Colonic mucosa (tissue), 4 donors: ENCODE measurements at places on chromosomes 11 and 22. TPM values are rescaled to one million over a fixed set of nuclear protein-coding genes. Genes with fewer than 3 reads are reported as not detected.

The OR8J1 gene
- not detected for total RNA-seq

The MUC2 gene
- total RNA-seq = 1,438 TPM

The CCT8L2 gene
- total RNA-seq = not detected

The IFITM10 gene
- total RNA-seq = 0.42 TPM

The FOLR1 gene
- total RNA-seq = not detected

The SLC22A6 gene
- total RNA-seq = not detected

The MIOX gene
- total RNA-seq = not detected

The PHETA2 gene
- total RNA-seq = 15.2 TPM

DNA sequence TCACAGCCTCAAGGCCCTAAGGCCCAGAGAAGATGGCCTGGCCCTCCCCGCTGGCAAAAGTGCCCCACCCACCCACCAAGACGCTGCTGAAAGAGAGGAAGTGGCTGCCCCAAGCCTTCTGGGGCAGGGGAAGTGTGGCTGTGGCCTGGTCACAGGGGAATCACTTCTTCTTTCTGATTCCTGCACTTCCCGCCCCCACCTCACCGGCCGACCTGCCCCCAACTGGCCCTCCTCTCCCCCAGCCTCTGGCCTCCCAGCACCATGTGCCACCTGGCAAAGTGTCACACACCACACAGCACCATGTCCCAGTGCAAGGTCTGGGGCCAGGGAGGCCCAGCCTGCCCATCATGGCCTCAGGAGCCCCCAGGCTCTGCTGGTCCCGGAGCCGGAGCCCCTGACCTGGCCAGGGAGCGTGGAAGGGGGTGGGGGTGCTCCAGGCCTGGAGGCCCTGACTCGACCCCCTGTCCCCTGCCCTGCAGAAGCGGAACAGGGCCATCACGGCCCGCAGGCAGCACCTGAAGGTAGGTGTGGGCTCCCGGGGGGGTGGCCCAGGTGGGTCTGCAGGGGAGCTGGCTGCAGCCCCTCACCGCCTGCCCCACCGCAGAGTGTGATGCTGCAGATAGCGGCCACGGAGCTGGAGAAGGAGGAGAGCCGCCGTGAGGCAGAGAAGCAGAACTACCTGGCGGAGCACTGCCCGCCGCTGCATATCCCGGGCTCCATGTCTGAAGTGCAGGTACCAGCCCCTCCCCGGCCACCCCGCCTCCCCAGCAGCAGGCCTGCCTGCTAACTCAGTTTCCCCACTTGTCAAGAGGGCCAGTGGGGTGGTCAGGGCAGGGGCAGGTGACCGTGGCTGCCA, 1.4 kb downstream of the TNNI2 start:
- peak; percentile 54 for DNase-seq

DNA sequence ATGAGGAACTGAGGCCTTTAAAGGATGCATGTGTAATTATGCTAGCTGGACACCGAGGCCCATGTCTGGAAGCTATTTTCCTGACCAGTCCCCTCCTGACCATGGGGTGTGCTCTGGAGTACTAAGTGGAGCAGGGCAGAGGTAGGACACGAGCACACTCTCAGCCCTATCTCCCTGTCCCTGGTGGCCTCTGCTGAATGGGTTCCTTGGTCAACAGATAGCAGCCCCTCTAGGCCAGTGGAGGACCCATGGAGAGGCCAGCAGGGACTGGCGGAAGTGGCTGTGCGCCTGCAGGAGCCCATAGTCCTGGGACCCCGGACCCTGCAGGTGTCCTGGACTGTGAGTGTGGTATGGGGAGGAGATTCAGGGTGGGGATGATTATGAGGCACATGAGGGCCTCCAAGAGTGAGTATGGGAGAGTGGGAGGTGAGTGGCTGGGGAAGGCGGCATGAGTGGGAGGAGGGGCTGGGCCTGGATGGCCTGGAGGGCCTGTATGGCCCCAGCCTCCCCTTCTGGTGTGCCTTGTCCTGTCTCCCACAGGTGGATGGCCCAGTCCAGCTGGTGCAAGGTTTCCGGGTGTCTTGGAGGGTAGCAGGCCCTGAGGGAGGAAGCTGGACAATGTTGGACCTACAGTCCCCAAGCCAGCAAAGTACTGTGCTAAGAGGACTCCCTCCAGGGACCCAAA, 9.5 kb downstream of the ROBO3 start:
- no peak for DNase-seq

GRCh38 chr11:117774553-117774952, 22.5 kb downstream of the DSCAML1 start:
- peak; percentile 53 for DNase-seq

DNA sequence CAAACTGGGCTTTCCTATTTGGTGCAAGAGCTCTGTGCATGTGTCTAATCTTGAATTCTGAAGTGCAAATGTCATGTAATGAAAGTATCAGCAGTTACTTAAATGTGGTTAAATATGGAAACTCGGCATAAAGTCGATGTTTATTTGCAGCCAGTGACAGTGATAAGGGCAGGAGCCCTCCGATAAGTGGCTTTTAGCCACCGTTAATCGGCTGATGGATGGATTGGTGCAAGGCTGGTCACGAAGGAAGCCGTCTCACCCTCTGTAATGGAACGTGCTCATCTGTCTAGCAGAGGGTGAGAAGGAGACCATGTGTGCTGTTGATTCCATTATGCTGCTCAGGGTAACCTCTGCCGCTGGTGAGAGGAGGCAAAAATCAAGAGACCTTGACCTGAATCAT, 121.8 kb upstream of the PAX6 start:
- DNase-seq = no peak

DNA sequence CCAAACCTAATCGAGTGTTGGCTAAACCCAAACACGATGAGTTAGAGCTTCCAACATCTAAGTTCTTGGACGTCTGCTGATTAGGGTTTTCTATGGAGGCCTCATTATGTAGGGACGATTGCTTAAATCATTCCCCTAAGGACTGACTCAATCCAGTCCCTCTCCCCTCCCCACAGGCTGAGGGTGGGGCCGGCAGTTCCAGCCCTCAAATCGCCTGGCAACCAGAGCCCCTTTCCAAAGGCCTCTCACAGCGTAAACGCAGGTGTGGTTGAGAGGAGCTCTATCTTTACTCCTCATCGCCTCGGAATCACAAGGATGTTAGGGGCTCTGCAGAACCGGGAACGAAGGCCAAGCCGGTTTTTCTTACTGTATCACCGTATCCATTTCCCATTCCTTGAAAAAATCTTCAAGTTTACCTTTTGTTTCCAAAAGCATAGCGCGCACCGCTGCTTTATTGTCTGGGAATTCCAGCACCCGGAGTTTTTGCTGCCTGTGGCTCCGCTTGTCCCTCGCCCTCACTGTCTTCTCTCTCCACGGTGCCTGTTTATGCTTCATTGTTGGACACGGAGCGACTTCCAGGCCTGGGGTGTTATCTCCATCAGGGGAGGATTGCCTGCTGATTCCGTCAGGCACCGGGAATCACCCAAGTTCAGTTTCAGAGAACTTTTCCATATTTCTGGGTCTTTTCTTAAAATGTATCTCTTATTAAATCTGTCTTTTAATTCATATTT, 13.8 kb upstream of the IFITM3 start:
- no peak for DNase-seq

GRCh38 chr22:24091551-24092420, 80.7 kb downstream of the CABIN1 start:
- no peak for DNase-seq

DNA sequence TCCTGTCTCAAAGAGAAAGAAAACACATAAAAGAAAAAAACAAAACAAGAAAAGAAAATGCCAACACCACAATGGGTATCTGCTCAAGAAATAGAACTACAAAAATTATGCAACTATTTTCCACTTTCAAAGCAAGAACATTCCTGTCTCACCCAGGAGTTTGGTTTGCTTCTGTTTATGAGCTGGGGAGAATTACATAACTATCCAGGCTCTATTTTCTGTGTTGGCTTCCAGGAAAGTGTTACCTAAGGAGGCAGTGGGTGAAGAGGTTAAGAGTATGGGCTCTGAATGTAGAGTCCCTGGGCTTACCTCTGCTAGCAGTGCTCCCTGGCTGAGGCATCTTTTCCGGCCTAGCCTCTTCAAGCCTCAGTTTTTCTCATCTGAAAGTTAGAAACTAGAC, 426.7 kb downstream of the MIAT start:
- no peak for DNase-seq

GRCh38 chr22:49528420-49528720, 299.3 kb downstream of the BRD1 start:
- no peak for DNase-seq

GRCh38 chr11:64094463-64095260, 58.9 kb downstream of the FLRT1 start:
- no peak for DNase-seq

- no peak for DNase-seq
These were observed 1.8 kb downstream of the LARGE2 start for GRCh38 chr11:45924036-45924915.

DNA sequence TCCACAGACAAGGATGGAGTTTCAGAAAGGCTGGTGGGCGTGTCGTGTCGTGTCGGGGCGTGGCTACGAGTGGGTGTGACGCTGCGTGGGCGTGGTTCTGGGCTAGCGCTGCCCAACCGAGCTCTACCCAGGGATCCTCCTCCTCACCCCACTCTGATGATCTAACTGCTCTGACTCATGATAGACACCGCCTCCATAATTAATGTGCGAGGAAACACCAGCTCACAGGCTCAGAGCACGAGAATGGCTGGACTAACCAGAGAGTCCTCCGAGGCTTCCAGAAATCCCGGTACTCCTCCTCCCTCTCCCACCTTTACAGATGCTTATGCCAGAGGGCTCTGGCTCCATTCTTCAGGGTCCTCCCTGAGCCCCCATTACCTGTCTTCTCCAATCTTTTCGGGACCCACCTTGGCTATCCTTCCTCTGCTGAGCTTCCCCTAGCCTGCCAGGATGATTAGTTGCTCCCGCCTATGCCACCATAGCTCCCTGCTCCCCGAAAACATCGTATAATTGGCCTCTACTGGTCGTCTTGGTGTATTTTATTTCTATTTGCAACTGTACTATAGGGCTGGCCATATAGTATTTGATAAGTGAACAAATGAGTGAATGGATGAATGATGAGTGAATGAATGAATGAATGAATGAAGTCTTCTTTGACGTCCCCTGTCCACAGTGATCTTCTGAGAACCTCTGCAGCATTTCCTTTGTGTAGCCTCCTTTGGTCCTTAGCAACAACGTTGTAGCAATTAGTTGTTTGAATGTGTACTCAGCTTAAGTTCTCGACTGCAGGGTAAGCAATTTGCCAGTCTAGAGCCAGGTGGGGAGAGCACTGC, 21.7 kb downstream of the TMPRSS13 start:
- peak; percentile 94 for DNase-seq

- no peak for DNase-seq
These were observed 69.9 kb downstream of the JRKL start for GRCh38 chr11:96459751-96460150.

- DNase-seq = no peak
These were observed 145.7 kb upstream of the NECTIN1 start for GRCh38 chr11:119874660-119875238.

DNA sequence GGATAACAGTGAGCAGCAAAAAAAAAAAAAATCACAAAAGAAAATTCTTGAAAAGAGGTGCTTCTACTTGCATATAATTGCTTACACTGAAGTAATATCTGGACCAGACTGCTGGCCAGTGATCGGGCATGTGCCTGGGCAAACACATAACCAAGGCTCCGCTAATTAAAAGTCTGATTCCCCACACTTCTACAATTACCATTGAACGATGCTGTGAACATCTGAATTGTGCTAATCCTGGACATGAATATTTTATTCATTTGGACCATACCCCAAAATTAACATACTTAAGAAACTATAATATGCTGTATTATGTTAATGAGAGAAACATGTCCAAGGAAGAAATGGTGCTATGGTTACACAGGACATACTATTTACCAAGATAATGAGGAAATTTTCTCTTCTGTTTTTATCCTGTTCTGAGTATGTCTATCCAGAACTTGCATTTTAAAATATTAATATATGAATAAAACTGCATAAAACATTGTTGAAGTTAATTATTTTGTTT, 69.8 kb downstream of the LRRC4C start:
- no peak for DNase-seq

DNA sequence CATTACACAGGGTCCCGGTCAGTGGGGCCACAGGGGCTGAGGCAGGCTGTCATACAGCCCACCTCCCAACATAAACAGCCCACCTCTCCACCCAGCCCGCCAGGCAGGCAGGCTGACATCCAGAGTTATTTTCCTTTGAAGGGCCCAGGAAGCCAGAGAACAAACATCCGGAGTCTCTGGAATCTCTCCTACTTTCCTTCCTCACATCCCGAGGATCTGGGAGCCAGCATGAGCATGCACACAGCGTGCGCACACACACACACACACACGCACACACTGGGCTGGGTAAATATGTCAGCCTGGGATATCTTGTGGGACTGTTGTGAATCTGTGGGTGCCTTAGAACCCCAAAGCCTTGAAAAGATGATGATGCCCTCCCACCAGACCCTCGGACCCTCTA, 55.4 kb downstream of the PDE2A start:
- DNase-seq = no peak

- DNase-seq = no peak
These were observed 43.1 kb downstream of the FDX1 start for GRCh38 chr11:110472858-110473257.

- no peak for DNase-seq
These were observed 21.9 kb downstream of the SCUBE1 start for GRCh38 chr22:43320943-43321900.

DNA sequence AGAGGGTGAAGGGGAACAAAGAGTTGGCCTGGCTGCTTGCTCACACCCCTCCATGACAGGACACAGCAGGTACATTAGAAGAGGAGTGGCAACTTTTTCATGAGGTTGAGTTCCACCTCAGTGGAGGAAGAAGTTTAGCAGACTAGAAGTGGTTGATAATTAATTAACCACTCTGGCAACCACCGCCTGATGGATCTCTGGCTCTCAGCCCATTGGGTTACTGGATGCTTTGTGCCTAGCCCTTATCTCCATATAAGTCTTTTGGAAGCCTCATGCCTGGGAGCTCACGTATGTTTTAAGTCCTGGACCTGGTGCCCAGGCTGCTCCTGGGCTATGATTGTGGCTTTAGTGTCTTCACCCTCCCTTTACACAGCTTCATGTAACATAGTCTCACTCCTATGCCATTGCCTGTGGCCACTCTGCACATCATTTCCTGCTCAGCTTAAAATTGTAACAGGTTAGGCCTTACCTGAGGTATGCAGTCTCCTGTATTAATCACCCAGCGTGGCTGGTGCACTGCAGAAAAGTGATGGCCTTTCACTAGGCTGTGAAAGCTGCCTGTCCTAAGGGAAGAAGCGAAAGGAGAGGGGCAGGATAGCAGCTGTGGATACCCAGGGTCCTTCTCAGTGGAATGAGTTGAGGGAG, 72.7 kb upstream of the CRTAM start:
- DNase-seq = no peak

DNA sequence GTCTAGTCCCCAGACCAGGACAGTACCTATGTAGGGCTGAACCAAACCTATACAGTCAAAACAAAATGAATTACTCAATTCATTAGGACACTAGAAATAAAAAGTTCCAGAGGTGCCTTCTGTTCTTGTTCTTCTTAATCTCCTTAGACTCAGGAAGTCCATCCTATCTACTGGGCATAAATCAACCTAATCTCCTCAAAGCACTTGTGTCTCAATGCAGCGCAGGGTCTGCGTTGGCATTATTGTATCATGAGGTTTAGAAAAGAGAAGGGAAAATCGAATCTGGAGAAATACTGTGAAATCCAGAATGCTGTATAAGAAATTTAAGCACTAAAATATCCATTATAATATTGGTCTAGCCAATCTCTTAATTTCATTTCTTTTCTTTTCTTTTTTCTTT, 2.4 kb upstream of the OR10V1 start:
- no peak for DNase-seq
